ENCODE measurements at places on chromosomes 5 and 9.

- no peak for DNase-seq
Observed at GRCh38 chr9:89418474-89418845, 79.5 kb downstream of the SEMA4D start.

GRCh38 chr5:127757576-127757975, 54.4 kb downstream of the CCDC192 start:
- no peak for DNase-seq

DNA sequence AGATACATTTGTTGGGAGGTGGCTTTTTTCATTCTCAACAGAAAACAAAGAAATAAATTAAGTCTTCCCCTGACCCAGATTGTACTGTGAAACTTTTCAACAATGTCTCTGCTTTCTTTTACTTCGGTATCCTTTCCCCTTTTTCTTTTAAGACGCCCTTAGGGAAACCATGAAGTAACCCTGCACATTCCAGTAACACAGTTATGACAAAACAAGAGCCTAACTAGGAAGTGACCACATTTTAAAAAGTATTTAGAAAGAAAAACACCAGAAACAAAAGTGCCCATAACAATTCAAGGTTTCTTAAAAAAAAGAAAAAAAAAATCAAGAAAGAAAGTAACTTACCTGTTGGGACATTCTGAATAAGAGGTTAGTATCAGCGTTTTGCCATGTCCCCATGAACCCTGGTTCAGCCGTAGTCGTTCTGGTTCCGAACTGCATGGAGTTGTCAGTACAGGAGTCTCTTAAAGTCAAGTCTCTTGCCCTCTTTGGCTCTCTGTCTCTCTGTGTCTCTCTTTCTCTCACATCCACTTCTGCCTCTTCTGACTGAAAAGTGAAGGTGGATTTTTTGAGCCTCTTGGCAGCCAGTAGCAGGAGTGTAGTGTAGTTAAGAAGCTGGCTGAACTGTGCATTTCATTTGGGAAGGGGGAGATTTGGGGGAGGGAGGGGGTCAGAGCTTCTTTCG, 142.9 kb downstream of the BNC2 start:
- DNase-seq = no peak

- no peak for DNase-seq
Observed at GRCh38 chr5:142881076-142881783, 111.1 kb downstream of the ARHGAP26 start.

- DNase-seq = no peak
Observed at GRCh38 chr9:38211002-38211401, 142.0 kb upstream of the SHB start.

- DNase-seq = no peak
Observed at GRCh38 chr9:35097573-35097972, 1.2 kb upstream of the PIGO start.

DNA sequence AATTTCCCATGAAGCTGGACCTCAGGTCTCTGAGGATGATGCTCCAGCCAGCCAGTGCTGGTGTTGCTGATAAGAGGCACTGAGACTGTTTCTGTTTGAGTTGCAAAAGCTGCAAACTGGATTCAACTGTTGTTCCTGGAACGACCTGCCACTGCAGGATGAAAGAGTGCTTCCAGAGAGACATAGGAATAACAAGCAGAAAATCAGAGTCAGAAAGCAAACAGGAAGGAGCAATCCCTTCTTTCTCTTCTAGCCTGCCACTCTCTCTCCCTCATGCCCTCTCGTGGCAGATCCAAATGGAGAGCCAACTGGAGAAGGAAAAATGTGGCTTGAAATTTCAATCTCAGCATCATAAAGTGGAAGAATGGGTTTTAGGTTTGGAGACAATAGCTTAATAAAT, 110.4 kb downstream of the STARD4 start:
- DNase-seq = no peak

DNA sequence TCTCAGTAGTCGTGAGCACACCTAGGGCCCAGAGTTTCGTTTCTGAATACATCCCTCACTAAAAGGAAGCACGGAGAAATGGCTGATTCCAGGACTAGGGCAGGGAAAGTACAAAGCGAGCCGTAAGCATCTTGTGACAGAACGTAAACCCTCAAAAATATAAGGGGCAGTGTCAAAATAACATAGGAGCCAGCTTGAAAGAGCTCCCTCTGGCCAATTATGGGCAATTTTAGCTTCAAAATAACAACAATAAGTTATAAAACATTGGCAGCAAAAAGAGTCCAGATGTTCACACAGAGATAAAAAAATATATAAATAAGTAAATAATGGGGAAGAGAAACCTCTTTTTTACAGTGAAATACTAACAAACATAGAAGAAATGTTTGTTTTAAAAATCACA, 18.5 kb upstream of the GLIS3 start:
- DNase-seq = no peak

DNA sequence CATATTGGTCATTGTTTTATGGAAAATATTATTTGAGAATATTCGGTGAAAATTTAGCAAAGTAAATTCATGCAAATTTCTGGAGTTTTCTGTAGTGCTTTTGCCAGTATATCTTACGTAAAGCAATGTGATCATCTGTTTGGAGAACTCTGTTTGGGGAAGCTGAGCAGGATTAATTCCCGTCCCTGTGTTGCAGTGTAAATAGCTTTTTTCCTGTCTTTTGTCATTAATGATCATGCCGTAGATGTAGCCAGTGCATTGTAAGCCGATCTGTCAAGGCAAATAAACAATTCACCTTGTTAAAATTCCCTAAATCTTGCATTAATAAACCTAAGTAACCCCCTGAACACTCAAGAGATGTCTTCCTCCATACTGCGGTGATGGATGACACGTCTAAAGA, 39.2 kb downstream of the PPIC start:
- DNase-seq = no peak

DNA sequence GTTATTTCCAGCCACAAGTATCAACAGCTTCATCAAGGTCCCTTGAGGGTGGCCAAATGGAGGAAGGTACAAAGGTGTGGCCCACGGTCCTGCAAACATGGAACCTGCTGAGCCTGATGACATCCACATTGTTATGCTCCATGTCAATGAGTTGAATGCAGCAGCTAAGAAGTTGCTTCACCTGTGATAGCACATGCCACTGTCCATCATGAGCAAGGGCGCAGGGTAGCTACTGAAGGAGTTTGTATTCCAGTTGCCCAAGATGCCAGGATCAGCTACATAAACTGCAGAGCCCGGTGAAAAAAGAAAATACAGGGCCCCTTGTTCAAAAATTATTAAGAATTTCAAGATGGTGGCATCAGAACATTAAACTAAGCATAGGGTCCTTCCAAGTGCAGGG, 24.2 kb downstream of the LSM11 start:
- DNase-seq = no peak

DNA sequence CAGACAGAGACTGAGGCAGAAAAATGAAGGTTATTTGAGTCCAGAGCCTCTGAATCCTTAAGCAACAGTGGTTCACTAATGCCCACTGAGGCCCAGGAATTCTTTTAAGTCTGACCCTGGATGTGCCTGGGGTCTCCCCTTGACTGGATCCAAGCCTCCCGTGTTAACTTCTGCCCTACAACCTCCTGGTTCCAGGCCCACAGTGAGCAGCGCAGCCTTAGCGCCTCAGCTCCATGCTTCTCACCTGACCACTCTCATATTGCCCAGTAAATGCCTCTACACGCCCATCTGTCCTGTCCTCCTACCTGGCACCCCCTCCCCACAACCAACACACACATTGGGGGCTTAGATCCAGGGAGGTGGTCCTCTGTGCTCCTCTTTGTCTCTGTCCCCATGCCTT, 6.4 kb downstream of the IL3 start:
- no peak for DNase-seq

- DNase-seq = no peak
Observed at GRCh38 chr5:38615981-38616451, 59.6 kb upstream of the LIFR start.

GRCh38 chr5:1137567-1138444, 25.9 kb upstream of the SLC12A7 start:
- no peak for DNase-seq

DNA sequence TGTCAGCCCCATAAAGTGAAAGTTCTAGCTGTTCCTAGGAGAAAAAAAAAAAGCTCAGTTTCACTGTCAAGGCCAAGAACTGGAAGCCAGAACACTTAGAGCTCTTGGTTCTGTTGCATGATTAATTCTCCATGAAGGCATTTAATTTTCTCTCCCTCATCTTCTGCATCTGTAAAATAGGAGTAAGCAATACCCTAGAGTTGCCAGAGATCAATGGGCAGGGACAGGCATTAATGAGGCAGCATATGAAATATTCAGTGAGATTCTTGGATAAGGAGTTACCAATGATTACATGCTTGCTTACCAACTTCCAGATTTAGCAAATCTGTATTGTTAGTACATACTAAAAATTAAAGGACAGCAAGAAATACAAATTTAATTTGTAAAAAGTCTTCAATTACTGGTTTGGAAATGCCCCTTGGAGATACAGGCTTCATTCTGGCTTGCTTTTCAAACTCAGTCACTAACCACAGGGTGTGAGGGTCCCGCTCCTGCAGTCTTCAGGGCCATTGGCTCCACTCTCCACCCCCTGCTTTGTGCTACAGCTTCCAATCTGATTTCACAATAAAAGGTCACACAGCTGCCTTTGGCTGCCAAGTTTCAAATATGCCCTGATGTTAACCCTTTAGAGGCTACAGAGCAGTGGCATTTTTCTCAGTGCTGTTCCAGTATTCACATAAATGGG, 624.6 kb downstream of the BNC2 start:
- no peak for DNase-seq

GRCh38 chr9:77418226-77418625, 229.9 kb downstream of the GNA14 start:
- no peak for DNase-seq

DNA sequence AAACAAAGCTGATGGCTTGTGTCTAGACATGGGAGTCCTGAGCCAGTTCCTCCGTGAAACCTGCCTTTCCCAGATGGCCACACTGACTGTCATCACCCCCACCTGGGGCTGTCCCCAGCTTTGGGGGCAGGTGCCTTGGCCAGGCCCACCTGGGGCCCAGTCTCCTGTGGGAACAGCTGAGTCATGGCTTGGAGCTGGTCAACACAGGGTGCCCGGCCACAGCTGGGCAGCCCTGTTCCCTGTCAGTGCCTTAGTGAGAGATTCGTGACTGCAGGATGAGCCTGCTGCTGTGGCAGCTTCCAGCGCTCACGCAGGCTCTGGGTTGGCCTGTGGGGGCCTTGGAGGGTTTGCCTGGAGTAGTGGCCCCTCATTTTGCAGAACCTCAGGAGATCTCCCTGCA, 56.5 kb downstream of the COL5A1 start:
- DNase-seq = no peak

DNA sequence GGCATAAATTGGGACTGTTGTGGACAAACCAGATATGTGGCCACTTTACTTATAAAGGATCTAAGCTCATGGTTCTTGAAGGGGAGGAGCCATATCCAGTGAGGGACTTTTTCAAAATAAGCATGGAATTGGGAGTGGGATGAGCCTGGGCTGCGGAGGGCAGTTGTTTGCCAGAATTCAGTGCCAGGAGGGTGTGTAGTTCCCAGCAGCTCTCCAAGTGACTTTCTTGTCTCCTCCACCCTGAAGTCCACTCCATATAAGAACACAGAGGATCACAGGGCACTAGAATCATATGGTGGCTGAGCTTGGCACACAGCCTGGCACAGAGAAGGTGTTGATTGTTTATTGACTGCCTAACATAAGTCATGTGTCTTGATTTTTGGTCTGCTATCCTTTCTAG, 121.1 kb downstream of the CAVIN4 start:
- DNase-seq = no peak

DNA sequence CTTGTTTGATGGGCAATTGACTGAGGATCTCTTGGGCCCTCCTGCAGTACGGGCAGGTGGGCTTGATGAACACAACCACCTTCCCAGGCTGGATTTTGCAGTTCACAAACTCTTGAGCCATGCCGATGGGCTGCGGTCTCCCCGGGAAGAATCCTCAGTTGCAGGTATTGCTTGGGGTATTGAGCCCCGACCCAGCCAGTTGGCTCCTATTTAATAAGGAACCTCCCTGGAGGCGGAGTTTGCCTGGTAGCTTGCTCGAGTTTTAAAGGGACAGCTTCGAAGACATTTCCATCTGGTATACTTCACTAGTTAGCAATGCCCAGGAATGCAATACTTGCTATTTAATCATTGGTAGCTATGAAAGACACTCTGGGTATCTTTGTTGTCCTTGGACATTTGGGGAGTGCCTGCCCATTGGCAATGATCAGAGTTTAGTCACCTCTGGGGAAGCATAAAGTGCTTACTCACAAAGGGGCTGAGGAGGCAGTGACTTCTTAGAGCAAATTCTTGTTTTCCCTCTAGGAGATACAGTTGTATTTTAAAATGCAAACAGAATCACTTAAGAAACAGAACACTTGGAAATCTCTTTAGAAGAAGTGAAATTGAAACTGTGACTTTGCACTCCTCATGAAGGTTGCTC, at the start of gene GLRX:
TSS of gene GLRX (minus strand) at position 185 of the 640 bp plus-strand sequence. CDS start at position 121, 64 bp downstream.
- DNase-seq = peak; percentile 68

DNA sequence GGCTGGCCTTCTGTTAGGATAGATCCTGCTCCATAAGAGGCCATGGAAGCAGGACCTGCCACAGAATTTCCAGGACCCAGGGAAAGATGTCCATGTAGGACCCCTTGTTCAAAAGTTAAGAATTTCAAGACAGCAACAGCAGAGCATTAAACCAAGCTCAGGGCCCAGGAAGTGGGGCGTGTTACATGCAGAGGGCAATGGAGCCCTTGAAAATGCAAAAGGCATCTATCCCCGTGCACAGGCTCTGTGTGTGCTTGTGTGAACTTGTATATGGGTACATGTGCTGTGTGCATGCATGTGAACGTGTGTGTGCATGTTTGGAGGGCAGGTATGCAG, 14.4 kb upstream of the NKD2 start:
- DNase-seq = no peak

DNA sequence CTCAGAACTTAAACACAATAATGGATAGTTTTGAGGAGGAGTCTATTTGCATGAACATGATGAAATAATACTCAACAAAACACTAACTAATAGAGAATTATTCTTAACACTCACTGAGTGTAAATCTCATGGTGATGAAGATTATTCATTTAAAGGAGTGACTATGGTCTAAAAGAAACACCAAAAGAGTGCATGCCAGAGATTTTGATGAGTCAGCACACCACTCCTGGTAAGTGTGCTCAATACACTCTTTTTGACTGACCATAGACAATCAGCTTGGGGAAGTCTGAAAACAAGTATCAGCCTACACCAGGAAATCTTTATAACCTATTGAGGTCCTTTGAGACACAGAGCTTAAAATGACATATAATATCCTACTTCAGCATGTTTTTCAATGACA, 6.8 kb upstream of the FST start:
- DNase-seq = no peak

GRCh38 chr5:35473589-35473988, 144.1 kb upstream of the SPEF2 start:
- DNase-seq = no peak

DNA sequence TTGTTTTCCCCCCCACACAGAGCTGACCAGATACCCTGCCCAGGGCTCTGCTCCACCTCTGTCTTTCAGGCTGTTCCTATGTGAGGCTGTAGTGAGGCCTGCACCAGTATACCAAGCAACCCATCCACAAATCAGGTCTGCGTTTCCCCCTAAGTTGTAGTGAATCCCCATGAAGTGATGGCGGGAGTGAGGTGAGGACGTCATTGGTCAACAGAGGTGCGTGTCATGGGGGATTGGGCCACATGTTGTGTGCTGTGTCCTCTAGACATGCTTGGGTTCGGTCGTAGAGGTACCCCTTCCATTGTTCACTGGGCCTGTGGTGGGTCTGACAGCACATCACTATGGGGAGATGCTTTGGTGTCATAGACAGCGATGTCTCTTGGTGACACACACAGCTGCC, 184.6 kb downstream of the CACNA1B start:
- no peak for DNase-seq
